ENCODE measurements at places on chromosomes 2 and 18. TPM values are rescaled to one million over a fixed set of nuclear protein-coding genes. Genes with fewer than 3 reads are reported as not detected.

Gene MPHOSPH10
- 21.7 TPM for total RNA-seq

Gene IL36RN
- not detected for total RNA-seq

Gene IGFBP2
- 3.5 TPM for total RNA-seq

Gene DSG1
- total RNA-seq = not detected

Gene SMAD2
- total RNA-seq = 65.6 TPM

Gene GKN2
- total RNA-seq = not detected

Gene ANKRD36C
- total RNA-seq = 14.3 TPM

Measured in RPMI7951 (cell line).